H7 (cell line): ENCODE measurements at places on chromosomes 5 and 9.

DNA sequence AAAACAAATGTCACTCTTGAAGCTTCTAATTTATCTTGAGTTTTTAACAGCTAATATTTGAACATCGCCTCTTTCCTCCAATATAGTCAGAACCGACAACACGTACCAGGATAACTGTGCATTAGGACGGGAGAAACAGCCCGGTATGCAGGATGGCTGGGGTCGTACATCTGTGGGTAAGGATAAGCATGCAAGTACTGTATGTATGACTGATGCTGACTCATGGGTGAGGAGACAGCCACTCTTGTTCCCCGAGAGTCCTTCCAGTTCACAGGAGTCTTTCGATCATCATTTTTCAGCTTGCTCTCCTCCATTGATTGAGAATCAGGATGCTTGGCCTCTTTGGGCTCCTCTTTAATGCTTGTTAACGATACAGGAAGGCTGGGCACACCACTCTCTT lies 102.3 kb downstream of the ZNF608 start:
- no peak for DNase-seq

DNA sequence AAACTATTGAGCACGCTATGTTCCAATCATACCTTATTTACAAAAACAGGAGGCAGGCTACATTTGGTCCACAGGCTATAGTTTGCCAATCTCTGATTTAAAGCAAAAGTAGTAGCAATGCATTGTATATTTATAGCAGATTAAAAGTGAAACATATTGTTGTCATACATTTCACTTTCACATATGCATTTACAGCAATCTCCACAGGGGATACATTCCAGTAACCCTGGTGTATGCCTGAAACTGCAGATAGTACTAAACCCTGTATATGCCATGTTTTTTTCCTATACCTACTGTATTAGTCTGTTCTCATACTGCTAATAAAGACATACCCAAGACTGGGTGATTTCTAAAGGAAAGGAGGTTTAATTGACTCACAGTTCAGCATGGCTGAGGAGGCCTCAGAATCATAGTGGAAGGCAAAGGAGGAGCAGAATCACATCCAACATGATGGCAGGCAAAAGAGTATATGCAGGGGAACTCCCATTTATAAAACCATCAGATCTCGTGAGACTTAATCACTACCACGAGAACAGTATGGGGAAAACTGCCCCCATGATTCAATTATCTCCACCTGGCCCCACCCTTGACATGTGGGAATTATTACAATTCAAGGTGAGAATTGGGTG lies 5.9 kb upstream of the CSF1R start:
- DNase-seq = no peak

- DNase-seq = no peak
Observed at GRCh38 chr9:94300470-94301301, 27.8 kb downstream of the NUTM2F start.

DNA sequence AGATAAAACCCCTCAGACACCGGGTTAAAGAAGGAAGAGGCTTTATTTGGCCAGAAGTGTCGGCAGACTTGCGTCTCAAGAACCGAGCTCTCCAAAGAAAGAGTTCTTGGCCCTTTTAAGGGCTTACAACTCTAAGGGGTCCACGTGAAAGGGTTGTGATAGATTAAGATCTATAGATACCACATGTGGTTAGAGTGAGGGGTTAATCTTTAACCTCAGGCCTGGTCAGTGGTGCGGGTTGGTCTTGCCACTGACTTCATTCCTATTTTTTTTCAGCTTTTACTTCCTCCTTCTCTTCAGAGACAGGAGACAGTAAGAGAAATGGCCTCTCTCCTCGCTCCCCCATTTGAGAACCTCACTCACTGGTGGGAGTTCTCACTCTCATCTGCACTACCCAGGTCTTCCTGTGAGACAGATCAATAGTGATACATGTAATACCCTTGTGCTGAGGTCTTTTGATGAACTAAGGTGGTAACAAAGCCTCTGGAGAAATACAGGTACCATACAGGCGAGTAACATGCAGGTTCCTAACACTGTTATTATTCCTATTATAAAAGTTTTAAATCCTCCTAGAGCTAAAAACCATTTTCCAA lies 52.4 kb upstream of the COX7C start:
- DNase-seq = no peak

GRCh38 chr9:131470581-131470991 lies 32.1 kb upstream of the POMT1 start:
- no peak for DNase-seq

DNA sequence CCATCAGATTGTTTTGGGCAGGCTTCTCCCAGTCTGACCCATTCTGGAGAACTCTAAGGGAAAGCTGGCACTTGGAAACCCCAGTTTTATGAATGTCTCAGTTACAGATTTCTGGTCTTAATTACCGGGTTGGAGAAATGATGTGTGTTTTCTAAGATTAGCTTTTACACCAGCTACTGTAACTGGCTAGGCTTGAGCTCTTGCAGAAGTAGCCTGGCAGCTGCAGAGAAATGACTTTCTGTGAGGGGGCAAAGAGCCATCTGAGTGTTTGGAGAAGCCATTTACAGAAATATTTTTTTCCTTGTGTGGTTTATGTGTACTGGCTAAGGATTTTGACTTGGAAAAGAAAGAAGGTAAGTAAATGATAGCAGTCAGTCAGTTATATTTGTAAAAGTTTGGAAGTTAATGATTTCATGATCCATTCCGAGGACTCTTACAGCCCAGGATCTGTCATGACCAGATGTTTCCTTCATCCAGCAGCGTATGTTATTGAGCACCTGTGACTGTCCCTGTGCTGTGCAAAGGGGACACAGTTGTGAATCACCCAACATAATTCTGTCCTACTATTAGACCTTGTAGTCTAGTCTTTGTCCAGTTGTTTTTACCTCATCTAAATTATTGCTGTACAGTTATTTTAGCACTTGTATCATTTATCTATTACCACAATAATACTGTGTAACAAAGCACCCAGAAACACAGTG lies 53.7 kb upstream of the GDNF start:
- DNase-seq = no peak
